ENCODE measurements at places on chromosomes 12 and 14. TPM values are rescaled to one million over a fixed set of nuclear protein-coding genes. Genes with fewer than 3 reads are reported as not detected.
A peak's percentile ranks its signal among the peaks of the same experiment; 100 is the strongest.

GRCh38 chr12:26135010-26135420 lies 10.2 kb upstream of the BHLHE41 start:
- peak; percentile 98 for DNase-seq

CHST11 gene
- total RNA-seq = 44.3 TPM

NINJ2 gene
- total RNA-seq = not detected

- DNase-seq = no peak
Observed at GRCh38 chr12:48216785-48217184, 13.7 kb upstream of the OR10AD1 start.

DNA sequence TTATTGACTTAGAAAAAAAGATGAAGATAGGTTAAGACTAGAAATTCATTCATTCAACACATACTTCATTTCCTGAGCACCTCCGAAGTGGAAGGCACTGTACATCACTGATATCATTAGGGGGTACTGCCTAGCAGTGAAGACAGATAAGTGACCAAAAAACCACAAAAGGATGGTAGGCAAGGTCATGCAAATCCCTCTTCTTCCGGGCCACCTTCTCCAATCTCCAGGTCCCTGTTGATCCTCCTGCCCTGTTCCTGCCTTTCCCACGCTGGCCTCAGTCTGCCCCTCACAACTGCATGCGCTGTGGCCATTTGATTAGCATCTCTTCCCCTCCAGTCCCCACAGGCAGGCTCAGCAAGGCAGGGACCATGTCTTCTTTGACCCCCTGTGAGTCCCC lies 60.8 kb downstream of the SETD3 start:
- DNase-seq = no peak

GRCh38 chr14:55031190-55031589 lies 4.2 kb downstream of the SOCS4 start:
- no peak for DNase-seq

- DNase-seq = no peak
Observed at GRCh38 chr14:90969531-90970166, 90.8 kb downstream of the RPS6KA5 start.

GRCh38 chr14:20769421-20769820 lies 1.2 kb downstream of the EDDM3B start:
- no peak for DNase-seq

GRCh38 chr12:60421741-60422140 lies 825.9 kb downstream of the SLC16A7 start:
- no peak for DNase-seq

DNA sequence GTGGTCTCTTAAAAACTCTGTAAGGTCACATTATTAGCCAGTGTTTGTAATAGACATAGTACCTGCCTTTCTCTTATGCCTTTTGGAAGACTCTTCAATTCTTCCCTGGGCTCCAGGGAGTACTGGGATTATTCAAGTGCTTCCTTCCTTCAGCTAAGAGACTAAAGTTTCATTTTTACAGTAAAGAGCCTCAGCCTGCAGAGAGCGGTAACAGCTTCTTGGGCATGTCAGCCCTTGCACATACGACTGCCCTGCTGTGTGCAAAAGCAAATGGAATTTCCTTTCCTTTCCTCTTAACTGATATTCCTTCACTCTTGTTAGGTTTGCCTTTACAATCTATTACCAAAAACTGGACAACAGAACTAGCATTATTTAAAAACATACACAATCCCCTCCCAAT lies 32.9 kb upstream of the AMIGO2 start:
- DNase-seq = no peak

MLF2 gene
- total RNA-seq = 294 TPM

SLCO1C1 gene
- not detected for total RNA-seq

DNA sequence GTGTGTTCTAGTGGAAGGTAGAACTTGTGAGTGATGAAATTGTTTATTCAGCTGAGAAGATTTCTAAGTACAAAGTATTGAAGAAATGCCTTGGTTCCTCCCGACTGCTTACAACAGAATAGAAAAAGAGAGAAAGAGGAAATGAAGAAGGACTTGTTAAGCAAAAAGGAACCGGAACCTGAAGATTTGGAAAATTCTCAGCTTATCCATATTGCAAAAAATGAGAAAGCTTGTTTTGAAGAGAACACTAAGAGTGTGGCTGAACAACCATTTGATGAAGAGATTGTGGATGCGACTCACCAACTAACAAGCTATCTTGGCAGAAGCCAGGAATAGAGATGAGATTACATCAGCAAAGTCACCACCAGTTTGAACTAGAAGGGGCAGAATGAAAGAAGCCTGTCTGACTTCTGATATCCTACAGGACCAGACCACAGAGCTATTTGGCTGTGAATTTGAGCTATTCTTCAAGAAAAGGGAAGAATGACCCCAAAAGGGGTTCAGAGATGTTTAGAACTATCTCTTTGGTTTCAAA lies 15.1 kb downstream of the NDUFA9 start:
- DNase-seq = peak; percentile 54

DNA sequence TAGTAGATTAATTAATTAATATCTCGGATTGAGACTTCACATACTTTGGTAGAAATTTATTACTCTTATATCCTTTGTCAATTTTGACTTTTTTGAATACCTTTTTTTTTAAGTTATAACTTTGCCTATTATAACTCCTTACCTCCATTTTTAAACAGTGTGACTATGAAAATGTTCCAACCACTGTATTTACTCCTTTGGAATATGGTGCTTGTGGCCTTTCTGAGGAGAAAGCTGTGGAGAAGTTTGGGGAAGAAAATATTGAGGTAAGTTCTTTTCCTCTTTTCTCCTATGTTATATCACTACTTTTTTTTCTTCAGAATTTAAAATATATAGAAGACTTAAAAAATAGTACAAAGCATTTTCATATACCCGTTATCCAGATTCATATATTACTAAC lies 27.8 kb downstream of the EID3 start:
- DNase-seq = no peak

- DNase-seq = no peak
Observed at GRCh38 chr14:60222820-60223219, 26.2 kb upstream of the PPM1A start.

- DNase-seq = no peak
Observed at GRCh38 chr12:62075870-62076269, 184.3 kb upstream of the USP15 start.

DNA sequence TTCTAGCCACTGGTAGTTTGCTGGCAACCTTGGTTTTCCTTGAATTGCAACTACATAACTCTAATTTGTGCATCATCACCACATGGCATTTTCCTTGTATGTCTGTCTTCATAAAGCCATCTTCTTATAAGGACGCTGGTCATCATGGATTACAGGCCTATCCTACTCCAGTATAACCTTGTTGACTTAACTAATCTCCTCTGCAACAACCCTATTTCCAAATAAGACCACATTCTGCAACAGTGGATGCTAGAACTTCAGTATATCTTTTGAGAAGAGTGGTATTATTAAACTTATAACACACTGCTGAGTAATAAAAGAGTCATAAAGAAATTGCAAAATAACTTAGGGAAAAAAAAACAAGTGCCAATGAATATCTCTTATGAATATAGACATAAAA lies 511.8 kb upstream of the FOXG1 start:
- no peak for DNase-seq

- DNase-seq = no peak
Observed at GRCh38 chr12:34347367-34347766, 325.1 kb downstream of the ALG10 start.

DNA sequence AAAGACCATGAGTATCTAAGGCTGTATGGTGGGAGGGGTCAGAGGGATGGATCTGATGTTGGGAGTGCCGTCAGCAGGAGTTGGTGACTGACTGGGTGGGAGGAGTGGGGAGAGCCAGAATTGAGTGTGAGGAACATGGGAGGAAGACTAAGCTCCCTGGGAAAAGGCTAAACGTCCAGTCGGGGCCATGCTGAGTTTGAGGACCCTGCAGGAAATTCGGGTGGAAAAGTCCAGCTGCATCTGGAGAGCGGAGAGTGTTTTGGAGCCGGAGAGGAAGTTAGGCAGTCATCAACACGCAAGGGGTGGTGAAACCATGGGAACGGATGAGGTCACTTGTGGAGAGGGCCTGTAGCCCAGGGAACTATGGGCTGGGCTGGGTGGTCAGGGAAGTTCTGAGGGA lies 60.9 kb downstream of the ELK3 start:
- no peak for DNase-seq

DNA sequence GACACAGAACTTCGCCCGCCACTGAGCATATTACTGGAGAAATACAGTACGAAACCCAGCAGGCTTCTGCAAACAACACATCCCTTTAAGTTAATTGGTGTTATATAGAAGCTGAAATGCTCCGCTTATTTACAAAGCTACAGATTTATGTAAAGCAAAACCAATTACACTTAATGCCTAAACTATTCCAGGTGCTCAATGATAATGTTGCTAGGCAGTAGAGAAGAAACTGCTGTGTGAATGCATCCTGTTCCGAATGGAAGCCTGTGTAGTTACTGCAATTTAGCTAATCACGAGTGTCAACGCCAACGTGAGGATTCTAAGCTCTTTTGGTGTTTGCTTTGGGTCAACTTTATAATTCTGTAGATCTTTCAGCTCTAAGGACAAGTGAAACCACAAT lies 89.8 kb downstream of the SLC15A5 start:
- DNase-seq = no peak

- DNase-seq = no peak
Observed at GRCh38 chr12:100170313-100170858, 27.7 kb upstream of the BLTP3B start.

DNA sequence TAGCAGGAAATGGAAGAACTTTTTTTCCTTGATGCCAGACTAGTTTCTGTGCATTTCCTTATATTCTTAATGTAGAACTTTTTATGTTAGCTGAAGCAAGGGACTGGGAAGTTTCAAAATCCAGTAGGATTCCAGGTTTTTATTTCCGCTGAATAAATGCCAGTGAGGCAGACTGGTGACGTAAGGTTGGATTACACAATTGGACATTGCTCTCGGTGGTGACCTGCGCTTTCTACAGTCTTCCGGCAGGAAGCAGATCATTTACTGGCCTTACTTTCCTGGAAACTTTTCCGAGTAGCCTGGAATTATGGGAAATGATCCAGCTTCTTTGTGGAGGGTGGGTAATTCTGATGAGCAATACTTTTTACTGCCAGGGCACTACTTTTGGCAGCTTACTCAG lies 3.6 kb downstream of the IFT43 start:
- DNase-seq = peak; percentile 71

DNA sequence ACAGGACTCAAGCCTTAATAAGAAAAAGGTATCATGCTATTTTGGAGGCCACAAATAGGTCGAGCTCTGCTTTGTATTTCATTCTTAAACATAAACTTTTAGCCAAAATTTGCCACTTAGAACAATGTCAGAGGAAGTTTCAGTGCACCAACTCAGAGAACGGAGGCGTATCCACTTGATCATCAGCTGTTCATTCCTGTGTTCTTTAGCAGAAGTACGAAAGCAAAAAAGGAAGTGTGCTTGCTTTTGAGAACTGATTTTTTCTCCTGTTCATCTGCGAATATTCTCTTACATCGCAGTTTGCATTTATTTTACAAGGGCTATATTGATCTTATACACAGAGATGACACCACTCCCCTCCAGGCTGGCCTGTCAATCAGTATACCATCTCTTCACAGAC lies 188.6 kb upstream of the SOX5 start:
- no peak for DNase-seq

- no peak for DNase-seq
Observed at GRCh38 chr12:52389313-52390207, 4.1 kb upstream of the KRT84 start.

DNA sequence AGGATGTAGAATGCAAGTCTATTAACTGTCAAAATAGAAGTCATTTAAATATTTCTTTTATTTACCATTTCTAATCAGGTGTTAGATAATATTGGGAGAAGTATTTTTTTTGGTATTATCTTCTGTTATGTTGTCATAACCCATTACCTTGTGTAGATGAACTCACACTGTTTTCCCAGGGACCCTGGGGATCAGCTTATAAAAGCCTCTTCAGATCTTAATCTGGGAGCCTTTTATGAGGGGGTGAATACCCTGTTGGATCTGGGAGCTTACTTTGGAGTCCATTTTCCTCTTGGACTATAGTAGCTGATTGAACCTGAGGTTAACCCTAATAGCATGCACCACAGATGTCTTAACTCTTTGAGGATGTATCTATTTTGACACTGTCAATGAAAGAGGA lies 176.3 kb upstream of the ATP2B1 start:
- DNase-seq = no peak

- no peak for DNase-seq
Observed at GRCh38 chr14:89957376-89957775, 1.6 kb downstream of the TDP1 start.

TDRD9 gene
- 0.29 TPM for total RNA-seq

SLC25A47 gene
- not detected for total RNA-seq

DNA sequence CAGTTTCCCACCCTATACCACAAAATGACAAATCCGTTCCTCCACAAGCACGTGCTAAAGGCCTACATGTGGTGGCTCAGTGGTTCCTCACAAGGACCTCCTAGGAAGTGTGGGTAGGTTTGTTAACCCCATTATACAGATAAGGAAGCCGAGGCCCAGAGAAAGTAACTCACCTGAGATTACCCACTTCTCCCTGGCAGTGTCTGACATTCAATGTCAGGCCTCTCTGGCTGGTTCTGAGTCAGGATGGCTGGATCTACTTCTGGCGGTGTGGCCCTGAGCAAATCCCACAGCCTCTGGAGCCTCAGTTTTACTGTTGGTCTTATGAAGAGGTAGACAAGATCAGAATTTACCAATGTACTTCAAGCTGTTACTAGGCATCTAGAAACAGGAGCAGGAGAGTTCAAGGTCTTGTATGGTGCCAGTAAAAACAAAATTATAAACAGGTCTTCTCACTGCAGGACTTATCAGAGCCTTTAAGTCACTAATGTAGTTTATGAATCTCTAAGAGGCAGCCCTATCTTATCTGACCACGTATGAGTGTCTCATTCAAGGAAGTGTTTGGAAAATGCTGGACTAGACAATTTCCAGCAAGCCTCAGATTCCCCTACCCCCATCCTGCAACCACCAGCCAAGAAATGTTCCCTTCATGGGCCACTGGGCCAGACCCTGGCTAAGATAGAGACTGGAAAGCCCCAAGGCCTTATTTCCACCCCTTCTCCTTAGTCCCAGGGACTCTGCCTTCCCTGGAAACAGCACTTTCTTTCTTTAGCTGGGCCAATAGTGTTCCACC lies 4.2 kb downstream of the HSPB8 start:
- peak; percentile 96 for DNase-seq

GRCh38 chr12:11577658-11578260 lies 71.7 kb upstream of the ETV6 start:
- DNase-seq = no peak

- no peak for DNase-seq
Observed at GRCh38 chr12:55935738-55936151, 4.8 kb downstream of the DGKA start.
